ENCODE measurements at places on chromosomes 1 and 21.
A peak's percentile ranks its signal among the peaks of the same experiment; 100 is the strongest.

GRCh38 chr1:117544509-117545109 lies 61.2 kb upstream of the TENT5C start:
- no peak for DNase-seq

DNA sequence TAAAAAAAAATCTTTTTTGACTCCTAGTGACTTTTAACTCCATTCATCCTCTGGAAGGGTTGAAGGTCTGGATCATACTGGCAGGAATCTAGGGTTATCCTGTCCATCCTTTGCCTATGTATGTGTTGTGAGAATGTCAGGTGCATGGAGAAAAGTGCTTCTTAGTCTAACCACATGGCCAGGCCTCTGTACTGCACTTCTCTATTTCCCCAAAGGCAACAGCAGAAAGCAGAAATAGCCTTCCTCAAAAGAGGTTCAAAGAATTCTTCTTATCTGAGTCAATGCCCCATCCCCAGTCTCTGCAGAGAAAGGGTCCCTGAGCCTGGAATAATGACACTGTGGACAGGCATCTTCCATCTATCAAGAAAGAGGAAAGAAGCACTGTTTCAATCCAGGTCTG lies 85.7 kb upstream of the CD34 start:
- DNase-seq: peak; percentile 48

- no peak for DNase-seq
Measured at GRCh38 chr1:223019256-223019655, 123.8 kb downstream of the TLR5 start.

GRCh38 chr1:201845331-201846083 lies 16.6 kb downstream of the IPO9 start:
- DNase-seq: no peak

- no peak for DNase-seq
Measured at GRCh38 chr1:53180226-53180625, 16.4 kb upstream of the CPT2 start.

GRCh38 chr21:33198346-33199099 lies 31.2 kb upstream of the IFNAR2 start:
- DNase-seq: peak; percentile 97

DNA sequence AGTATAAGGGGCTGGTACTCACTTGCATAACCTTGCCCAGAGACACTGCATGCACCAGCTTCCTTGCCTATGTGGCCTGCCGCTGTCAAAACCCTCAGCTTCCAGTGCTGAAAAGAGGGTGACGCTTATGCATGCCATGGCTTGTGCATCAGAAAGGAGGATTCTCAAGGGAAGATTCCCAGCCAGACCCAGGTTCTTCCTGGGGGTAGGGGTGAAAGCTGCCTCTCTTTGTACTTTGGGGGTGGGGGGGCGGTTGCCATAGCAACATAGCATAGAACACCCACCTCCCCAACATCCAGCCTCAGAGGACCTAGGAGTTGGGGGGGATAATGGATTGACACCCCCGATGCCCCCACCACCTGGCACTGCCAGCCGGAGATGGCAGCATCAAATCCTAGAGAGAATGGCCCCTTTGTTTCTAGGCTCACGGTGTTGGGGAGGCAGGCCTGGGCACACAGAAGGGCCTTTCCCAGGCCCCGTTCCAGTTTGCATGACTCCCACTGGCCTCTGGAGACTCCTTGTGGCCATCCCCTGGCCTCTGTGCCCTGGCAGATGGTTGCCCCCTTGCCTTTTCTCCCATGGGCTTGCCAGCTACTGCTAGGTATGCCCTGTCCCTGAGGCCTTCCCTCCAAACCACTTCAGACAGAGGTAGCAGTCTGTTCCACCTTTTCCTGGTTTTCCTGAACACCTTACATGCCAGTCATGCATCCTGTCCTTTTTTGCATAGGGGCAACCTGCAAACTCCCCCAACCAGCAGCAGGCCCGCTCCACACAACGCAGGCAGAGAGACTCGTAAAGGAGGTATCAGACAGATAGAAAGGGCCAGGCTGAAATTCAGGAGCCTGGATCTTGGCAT lies 44.6 kb downstream of the RHBG start:
- DNase-seq: no peak

DNA sequence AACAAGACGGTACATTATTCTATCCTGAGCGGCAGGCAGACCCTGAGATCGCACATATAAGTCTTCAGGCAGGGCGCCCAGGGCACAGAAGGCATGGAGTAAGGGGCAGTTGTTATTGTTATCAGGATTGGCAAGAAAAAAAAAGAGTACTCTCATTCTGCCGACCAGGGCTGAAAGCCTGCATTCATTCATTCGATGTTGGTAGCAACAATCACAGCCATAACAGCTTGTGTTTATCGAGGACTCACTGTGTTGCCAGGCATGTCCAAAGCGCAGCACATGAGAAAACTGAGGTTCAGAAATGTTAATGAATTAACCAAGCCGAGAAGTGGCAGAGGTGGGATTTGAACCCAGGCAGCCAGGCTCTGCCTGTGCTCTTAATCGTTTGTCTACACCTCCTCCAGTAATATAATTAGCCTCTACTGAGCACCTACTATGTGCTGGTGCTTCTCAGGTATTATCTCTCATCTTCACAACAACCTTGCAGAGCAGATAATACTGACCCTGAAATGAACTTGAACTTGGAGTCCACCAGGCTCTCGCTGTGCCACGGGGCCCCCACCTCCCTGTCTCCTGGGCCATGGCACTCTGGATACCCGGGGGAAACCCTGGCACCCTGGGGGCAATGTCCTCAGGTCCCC lies 56.2 kb downstream of the TAS1R2 start:
- no peak for DNase-seq

All from inflammatory macrophage treated with lipopolysaccharide for 4 hours (primary cell).